NCI-H226 (cell line): ENCODE measurements at places on chromosomes 3 and 15.
A peak's percentile ranks its signal among the peaks of the same experiment; 100 is the strongest.

- DNase-seq = peak; percentile 72
Measured at GRCh38 chr3:35929158-35929557, 289.8 kb downstream of the ARPP21 start.

DNA sequence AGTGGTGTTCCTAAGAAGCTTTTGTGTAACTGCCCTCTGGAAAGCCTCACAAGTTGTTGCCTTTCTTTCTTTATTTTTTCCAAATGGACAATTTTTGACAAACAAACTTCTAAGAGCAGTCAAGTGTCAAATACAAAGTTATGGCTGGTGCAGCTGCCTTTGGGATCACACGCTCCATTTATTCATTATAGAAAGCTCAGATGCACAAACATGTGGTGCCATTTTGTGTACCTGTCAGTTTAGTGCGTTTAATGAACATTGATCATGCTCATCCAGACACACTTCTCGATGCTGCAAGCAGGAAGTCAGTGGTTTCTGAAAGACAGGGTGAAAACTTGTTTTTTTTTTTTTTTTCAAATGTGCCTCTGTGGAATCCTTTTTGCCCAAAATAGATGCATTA, 324.5 kb downstream of the CNTN4 start:
- DNase-seq = no peak

GRCh38 chr15:40925863-40926658, 3.1 kb upstream of the DLL4 start:
- no peak for DNase-seq

GRCh38 chr3:2927259-2927658, 182.9 kb downstream of the IL5RA start:
- no peak for DNase-seq

- DNase-seq = no peak
Measured at GRCh38 chr3:50493086-50493485, 10.3 kb downstream of the CACNA2D2 start.

GRCh38 chr3:46438831-46439230, 25.9 kb downstream of the LTF start:
- no peak for DNase-seq

DNA sequence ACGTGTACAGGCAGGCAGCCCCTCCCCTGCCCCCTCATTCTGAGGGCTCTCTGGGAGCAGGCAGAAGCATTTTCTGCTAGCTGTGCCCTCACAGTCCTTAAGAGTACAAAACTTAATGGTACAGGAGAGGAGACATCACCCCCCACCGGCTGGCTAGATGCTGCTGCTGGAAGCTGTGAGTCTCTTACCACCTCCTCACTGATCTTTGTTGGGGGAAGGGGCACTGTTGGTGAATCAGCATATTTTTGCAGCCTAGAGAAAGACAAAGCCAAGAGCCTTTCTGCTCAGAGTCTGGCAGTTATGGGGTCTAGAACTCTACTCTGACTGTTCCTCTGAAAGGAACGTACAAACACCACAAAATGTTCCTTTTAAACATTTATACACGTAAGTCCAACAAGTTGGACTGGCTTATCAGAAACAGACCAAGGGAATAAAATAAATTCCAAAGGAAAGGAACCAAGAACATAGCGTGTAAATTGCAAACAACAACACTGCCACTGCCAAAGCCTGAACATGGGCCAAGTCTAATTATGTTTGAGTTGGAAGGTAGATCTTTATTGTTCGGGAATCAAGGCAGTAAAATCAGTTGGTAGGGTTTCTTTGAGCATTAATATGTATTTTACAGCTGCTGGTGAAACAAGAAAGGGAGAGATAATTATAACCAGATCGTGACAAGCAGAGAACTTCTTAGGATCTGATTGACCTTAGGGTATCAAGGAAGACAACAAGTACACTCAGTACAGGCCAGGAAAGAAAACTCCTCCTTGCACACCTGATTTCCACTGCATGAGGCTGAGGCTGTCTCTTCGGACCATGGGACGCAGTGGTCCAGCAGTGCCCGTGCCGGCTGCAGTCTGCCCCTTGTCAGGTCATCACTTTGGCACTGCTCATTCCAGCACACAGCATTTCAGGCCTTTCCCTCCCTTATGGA, 27.4 kb downstream of the CLK3 start:
- no peak for DNase-seq

DNA sequence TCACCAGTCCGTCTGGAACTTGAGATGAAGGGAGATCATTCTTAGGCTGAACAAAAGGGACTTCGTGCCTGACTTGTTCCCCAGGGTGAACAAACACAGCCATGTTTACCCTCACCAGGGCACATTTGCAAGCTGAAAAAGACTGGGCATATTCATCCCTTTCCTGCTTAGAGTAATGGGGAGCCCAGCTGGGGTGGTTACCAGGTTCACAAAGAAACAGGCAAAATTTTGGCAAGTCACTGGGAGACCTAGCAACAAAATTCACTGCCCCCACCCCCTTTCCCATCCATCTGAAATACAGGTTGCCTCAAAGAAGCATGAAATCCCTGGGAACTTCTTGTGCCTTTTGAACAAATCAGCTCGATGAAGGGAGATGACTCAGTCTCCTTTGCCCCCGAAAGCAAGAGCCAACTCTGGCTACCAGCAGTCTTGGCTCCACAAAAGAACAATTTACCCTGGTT, 775.0 kb downstream of the SQOR start:
- no peak for DNase-seq

GRCh38 chr3:16474920-16475319, 38.6 kb downstream of the RFTN1 start:
- DNase-seq = no peak

DNA sequence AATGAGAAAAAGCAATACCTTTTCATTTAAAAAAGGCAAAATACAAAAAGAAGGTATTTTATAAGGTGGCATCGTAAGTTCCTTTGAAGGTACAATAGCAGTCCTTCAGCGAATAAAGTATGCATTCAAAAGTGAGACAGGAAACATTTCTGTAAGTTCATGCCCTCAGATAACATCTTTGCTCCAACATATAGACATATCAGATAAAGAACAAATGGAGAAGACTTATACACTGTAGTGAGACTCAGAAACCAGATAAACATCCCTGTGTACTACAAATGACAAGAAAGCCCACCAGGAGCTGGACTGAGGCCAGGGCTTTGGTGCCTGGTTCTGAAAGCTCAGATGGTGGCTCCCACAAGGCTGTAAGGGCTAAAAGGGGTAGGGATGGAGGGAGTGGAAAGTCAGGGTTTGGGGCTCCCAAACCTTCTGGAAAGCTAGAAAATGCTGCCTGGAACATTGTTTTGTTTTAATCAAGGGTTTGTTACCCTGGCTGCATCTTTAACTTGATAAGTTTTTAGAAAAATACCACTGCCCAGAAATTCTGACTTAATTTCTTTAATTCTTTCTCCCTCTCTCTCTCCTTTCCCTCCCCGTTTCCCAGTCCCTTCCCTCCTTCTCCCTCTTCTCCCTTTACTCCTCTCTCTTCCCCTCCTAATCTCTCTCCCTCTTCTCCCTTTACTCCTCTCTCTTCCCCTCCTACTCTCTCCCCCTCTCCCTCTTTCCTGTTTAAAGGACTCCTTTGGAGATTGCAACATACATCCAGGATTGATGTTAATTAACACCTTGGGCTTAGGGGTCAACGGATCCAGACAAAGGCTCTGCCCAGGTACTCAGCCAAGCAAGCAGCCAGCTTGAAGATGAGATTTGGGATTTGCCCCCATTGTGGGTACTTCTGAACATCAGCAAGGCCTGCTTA, 126.1 kb downstream of the AQP9 start:
- no peak for DNase-seq

DNA sequence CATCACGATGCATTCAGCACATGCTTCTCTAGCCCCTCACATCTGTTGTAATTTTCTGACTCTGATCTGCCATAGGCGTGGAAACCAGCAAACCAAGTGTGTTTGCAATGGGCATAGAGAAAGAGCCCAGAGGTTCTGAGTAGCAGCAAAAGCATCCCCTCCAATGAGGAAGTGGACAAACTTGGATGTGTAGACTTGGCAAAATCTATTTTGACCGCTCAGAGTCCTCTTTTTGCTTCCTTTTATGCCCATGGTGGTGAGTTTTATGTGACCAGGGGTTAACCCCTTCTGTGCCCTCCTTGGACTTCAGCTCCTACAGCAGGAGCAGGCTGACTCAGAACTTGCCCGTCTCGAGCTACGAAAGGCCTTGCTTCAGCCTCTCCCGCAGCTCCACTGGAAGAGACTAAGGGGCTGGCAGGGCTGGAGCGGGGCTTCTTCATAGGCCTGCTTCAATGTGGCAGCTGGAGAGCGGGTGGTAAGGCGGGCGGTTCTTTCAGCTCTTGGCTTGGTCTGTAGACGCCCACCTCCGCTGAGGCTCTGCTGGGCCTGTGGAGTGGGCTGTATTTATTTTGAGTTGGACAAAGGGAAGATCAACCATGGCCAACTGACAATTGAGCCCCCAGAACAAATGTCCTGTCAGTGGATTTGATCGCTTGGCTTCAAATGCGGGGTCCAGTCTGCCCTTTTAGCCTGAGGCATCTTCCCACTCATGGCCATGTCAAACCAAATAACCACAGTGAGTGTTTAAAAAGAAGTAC, 6.5 kb upstream of the ETV5 start:
- no peak for DNase-seq

- DNase-seq = peak; percentile 16
Measured at GRCh38 chr15:100284191-100284590, 57.6 kb downstream of the ADAMTS17 start.

DNA sequence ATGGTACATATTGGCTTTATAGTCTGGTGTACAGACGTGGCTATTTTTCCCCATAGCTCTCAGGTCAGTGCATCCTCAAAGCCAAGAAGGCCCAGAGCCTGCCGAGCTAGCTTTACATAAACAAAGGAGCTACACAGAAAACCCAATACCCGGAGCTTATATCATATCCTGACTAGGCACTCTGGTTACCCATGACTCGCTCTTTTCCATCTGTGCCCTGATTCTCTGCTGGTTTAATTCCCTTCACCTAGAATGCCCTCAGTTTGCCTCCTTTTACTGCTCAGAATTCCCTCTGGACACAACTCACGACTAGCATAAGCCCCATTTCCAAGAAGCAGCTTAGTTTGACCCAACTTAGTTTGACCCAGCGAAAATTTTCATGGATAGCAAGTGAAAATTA, 110.8 kb downstream of the TIGIT start:
- no peak for DNase-seq

GRCh38 chr3:56610669-56611335, 53.8 kb downstream of the CCDC66 start:
- no peak for DNase-seq

GRCh38 chr3:16186565-16186964, 12.1 kb downstream of the GALNT15 start:
- DNase-seq = no peak

- no peak for DNase-seq
Measured at GRCh38 chr3:105599350-105599749, 232.6 kb downstream of the ALCAM start.

GRCh38 chr3:100124201-100124761, 10.0 kb upstream of the FILIP1L start:
- no peak for DNase-seq

DNA sequence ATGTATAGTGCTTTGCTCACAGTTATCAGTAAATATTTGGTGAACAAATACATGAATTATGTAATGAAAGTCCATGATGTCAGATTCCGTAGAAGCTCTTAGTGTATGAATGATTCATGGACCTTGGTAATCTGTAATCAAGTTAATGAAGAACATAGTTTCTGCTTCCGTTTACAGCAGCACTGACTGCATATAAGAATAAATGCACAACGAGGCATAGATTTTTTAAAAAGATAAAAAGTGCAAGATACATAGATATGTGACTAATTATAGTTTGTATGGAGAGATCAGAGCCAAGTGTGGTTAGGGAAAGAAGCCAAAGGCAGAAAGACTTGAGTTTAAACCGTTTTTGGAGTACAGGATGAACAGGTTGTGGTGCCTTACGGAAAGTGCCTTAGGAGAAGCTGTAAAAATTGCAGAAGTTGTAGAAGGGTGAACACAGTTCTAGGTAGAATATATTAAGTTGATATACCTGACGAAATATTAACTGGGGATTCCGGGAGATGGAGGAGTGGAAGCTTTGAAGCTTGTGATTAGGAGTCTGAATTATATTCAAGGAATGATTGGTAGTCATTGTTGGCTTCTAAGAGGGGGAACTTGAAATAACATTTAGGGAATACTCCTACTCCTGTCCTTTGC, 293.1 kb downstream of the NLGN1 start:
- peak; percentile 24 for DNase-seq

DNA sequence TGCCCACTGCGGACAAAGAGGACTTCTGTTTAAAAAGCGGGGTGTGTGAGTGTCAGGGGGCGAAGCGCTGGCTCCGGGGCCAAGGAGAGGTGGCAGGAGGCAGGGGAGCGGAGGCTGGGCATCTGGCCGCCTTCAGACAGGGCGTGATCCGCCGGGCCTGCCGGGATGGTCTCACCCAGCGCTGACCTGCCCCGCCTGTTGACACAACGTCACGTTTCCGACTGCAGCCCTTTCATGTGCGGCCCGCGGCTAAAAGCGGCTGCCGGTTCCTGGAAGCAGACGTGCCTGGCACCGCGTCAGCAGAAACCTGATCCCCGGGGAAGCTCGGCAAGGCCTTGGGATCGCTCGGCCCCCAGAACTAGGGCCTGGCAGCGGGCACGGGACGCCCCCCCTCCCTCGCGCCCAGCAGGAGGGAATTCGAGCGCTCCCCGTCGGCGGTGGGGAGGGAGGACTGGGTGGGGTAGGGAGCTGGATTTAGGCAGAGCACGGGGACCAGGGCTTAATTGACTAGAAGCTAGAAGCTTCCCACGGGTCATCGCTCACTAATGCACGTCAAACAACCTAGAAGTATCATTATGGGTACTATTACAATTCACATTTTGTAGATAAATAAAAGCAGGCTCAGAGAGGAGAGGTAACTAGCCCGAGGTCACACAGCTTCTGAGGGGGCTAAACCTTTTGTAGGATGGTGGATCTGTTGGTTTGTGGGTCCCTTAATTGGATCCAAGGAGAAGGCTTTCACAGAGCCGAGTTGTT, 7.7 kb downstream of the BHLHE40 start:
- DNase-seq = peak; percentile 99

- DNase-seq = no peak
Measured at GRCh38 chr3:187186375-187186774, 10.9 kb upstream of the RTP1 start.

DNA sequence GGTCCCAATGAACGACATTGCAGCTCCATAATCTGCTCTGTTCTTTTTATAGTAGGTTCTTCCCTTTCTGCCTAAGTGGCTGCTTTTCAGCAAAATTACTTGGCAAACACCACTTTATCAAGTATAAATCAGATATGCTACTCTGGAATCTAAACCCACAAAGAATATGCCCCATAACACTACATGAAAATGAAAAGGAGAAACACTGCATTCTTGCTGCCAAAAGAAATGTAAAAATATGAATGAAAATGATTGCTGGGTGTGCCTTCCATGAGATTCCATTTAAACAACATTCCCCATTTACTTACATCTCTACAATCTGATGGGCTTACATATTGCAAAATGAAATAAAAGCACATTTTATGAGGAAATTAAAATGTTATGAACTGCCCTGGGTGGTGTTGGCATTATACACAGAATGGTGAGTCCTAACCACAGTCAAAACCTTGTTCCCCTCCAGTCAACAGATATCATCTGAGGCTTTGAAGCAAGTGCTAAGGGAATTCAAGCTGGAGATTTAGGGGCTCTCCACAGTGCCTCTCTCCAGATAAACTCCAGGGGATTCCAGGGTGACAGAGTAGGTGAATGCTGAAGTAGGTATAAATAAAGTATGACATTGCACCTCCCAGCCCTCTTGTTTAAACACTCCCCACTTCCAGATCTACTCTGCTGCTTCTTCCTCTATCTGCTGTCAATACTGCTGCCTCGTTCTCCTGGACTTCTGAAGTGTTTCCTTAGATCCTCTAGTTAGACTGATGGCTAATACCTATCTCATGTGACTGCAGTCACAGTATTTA, 136.5 kb downstream of the RORA start:
- no peak for DNase-seq

GRCh38 chr3:194672876-194673275, 885 bp upstream of the LSG1 start:
- DNase-seq = no peak

GRCh38 chr15:61227269-61227949, 1.7 kb downstream of the RORA start:
- DNase-seq = peak; percentile 44
